ENCODE measurements at places on chromosomes 7 and 10.
A peak's percentile ranks its signal among the peaks of the same experiment; 100 is the strongest.

GRCh38 chr7:151088856-151089699 lies 2.8 kb downstream of the AGAP3 start:
- no peak for DNase-seq

- no peak for DNase-seq
Observed at GRCh38 chr10:77622889-77623291, 14.7 kb downstream of the KCNMA1 start.

- DNase-seq: no peak
Observed at GRCh38 chr7:120160166-120160565, 112.8 kb upstream of the KCND2 start.

DNA sequence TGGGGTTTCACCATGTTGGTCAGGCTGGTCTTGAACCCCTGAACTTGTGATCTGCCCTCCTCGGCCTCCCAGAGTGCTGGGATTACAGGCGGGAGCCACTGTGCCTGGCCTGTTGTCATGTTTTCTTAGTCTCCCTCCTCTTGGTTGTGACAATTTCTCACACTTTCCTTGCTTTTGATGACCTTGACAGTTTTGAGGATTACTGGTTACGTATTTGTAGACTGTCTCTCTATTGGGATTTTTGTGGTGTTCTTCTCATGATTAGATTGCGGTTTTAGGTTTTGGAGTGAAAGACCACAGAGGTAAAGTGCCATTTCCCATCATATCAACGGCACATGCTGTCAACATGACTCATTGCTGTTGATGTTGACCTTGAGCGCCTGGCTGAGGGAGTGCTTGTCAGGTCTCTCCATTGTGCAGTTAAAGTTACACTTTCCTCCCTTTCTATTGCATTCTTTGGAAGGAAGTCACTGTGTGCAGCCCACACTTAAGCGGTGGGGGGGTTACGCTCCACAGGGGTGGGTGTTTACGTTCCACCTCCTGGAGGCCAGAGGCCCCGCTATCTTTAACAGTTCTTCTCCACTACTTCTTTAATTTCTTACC lies 10.8 kb downstream of the NEURL1 start:
- DNase-seq: peak; percentile 24

- DNase-seq: no peak
Observed at GRCh38 chr10:112952282-112953173, 2.5 kb downstream of the TCF7L2 start.

DNA sequence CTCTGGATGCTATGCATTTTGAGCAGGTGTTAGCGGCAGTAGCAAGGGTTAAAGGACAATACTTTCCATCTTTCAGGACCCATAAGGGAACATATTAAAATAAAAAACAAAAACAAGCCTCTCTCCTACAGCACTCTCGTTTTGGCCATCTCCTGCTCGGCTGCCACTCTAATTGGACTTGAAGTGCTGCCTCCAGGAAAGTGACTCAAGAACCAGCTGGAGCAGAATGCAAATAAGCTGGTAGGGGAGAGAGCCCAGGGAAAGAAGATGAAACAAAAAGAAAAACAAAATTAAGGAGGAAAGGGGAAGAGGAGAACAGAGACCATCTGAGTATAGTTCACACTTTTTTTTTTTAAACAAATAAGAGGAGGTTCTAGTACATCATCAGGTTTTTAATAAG lies 65.6 kb downstream of the HBP1 start:
- no peak for DNase-seq

DNA sequence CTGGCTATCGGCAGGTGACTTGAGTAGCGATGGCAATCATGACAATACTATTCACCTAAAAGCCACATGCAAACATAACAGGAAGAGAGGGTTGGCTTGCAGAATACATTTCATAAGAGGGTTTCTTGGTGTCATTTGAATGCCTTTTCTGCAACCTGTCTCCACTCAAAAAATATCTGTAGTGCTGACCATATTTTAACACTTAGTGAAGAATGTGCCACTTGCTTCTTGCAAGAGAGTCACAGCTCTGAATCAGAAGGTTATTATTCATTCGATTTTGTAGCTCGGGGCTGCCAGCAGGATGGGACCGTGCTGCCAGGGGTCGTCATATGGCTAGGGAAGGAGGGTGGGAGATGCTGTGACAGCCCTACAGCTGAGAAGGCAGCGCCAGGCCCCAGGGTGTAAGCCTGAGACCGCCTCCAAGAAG lies 152.0 kb upstream of the PITRM1 start:
- DNase-seq: no peak

DNA sequence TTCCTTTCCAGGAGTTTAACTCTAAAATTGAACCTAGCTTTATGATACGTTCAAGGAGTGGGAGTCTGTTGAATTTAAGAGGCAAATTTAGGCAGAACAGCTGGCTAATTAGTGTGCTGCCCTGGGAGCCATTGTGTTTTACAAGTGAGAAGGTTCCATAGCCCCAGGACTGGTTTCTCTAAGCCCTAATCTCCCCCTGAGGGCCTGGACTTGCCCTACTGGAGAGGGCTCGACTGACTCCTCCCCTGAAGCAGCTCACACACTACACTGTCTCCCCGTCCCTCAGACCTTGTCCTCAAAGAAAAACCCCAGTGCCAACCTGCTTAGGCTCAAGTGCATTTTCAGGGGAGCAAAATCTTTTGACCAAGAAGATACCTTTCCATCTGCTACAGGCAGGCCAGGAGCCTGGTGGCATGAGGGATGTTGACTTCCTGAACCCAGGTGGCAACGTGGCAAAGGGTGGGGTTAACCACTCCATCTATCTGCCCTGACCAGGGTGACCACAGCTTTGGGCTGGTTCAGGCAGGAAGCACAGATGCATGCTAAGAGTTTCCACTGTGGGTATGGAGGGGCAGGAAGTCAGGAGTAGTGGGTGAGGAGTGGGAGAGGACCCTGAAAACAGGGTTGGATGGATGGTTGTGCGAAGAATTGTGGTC lies 68.9 kb upstream of the CARD11 start:
- DNase-seq: no peak

DNA sequence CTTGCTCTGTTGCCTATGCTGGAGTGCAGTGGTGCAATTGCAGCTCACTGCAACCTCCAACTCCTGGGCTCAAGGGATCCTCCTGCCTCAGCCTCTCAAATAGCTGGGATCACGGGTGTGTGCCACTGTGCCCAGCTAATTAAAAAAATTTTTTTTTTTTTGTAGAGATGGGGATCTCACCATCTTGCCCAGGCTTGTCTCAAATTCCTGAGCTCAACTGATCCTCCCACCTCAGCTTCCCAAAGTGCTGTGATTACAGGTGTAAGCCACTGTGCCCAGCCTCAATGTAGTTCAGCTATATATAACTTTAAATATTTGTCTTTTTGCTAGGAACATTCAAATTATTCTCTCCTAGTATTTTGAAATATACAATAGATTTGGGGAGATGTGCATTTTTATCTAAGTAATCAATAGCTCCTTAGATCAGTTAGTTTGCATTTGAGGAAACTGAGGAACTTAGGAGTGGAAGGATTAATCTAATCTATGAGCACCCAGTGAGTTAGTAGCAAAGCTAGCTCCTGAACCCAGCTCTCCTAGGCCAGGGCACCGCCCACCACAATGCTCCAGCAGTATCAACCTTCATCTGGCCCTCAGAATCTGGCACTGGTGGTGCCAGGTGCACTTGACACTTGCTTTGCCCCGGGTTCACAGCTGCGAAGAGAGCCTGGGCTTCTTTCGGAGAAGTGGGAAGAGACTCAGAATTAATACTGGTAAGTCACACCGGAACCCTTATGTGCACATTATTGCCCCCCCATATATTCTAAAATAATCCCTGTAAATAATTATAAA lies 5.9 kb upstream of the LRMDA start:
- DNase-seq: no peak

DNA sequence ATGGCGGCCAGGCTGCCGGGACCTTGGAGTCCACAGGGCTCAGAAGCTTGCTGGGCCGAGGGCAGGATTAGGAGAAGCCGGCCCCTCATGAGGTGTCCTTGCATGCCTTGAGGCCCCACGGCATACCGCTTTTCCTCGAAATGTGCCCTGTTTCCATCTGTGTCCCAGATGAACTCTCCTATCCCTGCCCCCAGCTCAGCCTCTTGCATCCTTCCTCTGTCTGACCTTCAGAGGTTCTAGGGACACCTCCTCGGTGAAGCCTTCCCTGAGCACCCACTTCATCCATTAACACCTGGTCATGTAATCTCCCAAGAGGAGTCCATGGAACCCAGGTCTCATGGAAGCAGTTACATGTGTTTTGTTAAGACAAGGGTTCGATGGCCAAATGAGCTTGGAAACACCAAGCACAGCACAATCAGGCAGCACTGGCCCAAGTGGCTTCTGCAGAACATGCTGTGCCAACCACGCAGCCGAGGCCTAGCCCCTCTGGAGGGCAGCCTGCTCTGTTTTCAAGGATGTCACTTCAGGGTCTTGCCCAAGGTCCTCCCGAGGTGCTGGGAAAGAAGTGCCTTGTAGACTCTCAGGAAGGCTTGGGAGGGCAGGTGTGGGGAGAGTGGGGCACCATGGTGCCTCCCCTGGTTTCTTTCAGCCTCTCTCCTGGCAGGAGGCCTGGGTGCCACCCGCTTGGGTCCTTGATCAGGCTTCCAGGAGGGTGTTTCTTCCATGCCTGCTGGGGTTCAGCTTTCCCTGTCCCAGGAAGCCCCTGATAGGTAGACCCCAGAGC lies 124.3 kb downstream of the NEURL1 start:
- DNase-seq: no peak

GRCh38 chr7:935164-935873 lies 19.2 kb downstream of the ADAP1 start:
- DNase-seq: no peak

DNA sequence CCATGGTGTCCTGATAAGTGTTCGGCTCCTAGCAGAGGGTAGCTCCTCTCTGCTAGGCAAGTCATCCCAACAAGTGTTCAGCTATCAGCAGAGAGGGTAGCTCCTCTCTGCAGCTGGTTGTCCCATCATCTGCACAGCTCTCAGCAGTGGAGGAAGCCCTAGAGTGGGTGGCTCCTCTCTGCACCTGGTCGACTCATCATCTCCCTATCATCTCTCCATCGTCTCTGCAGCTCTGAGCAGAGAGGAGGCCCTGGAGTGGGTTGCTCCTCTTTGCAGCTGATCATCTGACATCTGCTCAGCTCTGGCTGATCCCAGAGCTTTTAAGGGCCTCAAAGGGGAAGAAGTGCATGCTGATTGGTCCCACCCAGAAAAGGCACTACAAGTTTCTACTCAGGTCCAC lies 199.9 kb upstream of the KMT2E start:
- DNase-seq: no peak

DNA sequence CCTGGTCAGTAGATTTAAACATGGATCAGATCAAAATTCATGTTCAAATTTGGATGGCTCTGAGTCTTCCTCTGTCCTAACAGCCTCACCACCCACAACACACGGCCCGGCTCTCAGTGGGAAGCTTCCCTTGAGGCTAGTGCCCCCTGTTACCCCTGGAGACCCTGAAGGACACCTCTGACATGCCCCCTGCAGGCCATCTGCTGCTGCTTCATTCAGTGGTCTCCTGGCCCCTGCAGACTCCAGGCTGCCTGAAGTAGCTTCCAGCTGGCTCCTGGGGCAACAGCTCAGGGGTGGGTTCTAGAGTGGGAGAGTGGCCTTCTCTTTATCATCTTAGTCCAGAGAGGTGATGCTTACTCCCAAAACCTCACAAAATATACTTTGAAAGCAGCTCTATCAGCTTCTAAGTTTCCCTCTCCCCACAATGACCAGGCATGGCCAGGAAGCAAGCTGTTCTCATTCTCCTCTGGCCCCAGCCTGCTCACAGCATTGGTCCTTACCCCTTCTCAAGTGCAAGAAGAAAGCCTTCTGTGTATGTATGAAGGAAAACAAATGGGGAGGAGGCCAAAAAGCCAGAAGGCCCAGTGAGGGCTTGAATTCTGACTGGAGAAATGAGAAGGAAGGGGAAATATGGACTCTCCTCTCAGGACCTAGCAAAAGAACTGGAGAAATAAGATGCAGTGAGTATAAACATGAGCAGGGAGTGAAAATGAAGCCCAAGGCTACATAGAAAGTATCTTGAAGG lies 189.6 kb upstream of the INHBA start:
- no peak for DNase-seq

DNA sequence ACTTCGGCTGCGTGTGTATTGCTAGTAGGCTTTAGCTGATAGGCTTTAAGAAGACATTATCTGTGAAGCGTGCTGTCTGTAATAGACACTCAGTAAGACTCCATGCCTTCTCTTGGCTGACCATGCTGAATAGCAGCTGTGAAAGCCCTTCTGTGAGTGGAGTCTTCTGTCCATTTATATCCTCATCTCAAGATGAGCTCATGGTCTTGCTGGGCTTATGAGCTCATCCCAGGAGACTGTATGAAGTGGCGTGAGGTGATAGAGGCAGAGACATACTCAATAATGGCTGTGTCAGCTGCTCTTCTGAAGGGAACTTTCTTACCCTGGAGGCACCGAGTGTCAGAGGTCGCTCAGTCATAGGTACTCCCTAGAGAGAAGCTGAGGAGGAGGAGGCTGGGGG lies 111.5 kb downstream of the SH2D4B start:
- no peak for DNase-seq
